Head of caudate nucleus (tissue), 42 donors: ENCODE measurements at places on chromosomes 5 and 9.

DNA sequence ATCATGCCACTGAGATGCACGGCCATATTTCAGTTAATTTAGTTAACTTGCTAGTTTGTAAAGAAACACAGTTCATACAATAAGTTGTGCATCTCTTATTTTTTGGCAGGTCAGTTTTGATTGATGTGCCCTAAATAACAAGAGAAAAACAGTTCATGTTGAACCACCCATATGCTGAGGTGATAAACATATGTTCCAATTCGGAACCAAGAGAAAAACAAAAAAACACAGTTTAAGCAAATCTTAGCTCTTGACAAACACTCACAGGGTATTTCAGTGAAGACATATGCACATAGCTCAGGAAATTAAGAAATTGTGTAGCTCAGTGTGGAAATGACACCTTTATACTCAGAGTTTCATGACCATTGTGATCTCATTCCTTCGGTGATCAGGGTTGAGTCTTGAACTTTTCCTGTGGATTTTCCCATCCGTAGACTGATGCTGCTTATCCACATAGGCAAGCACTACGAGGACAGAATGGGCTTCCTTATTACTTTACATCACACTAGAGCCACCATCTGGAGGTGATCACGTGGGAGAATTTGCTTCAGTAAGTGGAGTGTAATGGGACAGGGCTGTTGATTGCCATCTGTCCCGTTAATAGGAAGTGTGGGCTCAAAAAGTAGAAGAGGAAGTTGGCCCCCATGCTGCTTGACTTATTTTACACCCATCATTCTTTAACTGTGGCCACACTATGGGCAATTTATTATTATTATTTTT lies 773.0 kb downstream of the MTRR start:
- DNase-seq, result no peak

GRCh38 chr5:40780199-40780598 lies 18.0 kb downstream of the PRKAA1 start:
- DNase-seq, result no peak

GRCh38 chr5:6349387-6349786 lies 29.0 kb downstream of the MED10 start:
- no peak for DNase-seq

DNA sequence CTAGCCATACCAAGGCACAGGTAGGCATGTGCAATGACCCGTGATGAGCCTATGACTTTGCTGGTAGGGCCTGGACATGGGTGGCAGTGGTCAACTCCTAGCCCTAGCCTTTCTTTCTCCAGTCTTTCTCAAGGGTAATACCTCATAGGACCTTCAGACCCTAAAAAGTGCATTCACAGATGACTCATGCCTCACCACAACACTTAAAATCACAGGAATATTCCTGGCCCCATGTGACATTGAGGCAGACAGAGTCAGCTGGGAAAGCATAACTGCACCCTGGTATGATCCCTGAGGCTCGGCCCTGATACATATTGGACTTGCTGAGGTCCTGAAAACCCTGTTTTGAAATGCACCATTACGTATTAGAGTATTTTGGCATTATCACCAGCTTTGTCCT lies 449.5 kb downstream of the HINT1 start:
- DNase-seq, result no peak

GRCh38 chr5:17305017-17305416 lies 87.6 kb downstream of the BASP1 start:
- DNase-seq, result no peak

GRCh38 chr9:23477908-23478307 lies 348.1 kb downstream of the ELAVL2 start:
- no peak for DNase-seq

GRCh38 chr9:95572381-95573151 lies 55.8 kb upstream of the PTCH1 start:
- no peak for DNase-seq

DNA sequence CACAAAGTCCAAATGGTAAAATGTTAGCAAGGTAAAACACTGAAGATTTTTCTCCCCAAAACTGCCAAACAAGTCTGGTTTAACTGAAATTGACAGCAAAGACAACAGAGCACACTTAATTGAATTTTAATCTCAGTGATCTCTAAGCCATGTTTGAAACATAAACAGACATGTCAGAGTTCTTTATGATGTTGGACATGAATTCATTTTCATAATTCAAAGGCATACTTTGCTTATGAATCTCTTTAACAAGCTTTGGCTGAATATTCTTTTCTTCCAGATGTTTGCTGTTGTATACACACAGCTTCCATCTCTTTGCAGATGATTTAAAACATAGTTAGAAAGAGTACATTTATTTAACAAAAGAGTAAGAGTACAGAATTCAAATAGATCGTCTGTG lies 509.1 kb downstream of the RAB3C start:
- no peak for DNase-seq

DNA sequence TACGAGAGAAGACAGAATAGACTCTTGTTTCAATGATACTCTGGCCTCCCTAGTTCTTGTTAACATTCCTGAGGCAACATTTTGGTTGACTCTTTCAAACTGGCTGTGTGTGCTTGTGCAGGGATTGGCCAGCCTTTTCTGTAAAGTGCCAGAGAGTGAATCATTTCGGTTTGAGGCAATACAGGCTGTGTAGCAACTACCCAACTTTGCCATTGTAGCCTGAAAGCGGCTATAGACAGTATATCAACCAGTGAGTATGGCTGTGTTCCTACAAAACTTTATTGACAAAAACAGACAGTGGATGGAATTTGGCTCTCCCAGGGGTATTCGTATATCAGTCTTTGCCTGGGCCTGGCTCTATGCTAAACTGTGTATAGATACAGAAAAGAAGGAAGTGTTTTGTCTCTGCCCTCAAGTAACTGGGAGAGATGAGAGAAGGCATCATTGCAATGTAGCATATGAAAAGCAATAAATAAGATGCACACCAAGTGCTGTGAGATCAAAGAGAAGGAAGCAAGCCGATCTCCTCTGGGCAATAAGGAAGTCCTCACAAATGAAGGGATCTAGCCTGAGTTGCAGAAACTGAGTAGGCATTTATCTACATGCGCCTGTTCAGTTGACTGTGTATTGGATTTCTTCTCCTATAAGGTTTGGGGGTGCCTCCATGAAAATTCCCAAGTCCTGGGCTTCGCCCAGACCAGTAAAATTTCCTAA lies 568.0 kb upstream of the KLF4 start:
- no peak for DNase-seq

GRCh38 chr9:127942216-127943010 lies 4.8 kb upstream of the DPM2 start:
- DNase-seq, result peak; percentile 75

DNA sequence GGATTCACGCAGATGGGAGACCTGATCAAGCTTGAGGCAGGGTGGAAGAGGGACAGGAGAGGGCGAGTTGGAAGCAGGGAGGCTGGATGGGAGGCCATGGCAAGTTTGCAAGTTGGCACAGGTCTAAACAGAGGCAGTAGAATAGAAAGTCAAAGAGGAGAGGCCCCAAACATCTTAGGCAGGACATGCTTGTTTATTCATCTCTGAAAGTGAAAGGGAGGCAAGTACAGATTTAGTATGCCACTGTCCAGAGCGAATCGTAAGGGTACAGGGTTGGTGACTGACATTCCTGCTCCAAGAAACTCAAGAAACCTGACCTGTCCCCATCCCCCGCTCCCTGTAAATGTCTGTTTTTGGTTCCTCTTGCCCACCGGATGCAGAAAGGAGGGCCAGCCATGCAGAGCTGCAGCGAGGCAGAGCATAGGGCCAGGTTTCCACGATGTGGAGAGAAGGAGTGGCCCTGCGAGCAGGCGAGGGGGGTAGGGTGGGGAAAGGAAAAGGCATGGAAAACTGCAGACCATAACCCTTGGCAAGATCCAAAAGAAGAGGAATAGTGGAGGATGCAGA lies 96.2 kb upstream of the BOD1 start:
- DNase-seq, result no peak

DNA sequence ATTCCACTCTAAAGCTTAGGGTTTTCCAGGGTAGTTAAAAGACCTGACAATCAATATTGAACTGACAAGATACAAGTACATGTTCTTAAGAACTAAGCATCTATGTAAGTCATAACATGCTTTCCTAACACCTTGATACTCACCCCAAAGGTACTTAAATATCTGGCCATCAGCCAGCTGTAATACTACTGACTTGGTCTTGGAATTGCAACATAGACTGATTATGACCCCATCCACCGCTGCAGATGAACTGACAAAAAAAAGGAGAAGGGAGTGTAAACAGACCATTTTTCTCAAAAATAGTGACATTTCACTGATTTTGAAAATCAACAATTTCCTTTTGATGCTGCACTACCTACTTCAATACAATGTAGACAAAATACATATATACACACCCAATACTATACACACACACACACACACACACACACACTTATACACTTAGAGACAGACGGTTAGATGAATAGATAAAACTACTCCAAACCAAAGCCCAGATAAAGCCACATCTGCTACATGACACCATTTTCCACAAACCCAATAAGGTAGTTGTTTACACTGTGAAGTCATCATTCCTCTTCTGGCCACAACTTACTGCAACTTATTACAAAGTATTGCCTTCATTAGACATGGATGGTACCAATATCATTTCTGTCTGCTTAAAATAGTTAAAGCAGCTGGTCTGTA lies 30.4 kb downstream of the ELP1 start:
- no peak for DNase-seq

DNA sequence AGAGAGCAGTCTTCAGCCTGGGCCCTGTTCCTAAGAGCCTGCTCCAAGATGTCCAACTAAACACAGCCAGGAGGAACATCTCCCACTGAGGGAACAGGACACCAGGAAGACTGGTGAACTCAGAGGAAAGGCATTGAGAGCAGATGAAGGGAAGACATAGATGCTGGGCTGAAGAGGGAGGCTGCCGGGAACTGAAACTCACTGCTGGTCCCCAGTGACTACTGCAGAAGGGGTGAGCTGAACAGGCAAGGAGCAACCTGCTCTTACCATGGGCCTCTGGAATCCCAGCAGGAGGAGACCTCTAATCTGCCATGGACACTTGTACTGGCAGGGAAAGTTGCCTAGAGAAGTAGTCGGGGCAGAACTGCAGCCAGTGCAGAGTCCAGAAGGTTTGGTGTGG lies 95.7 kb downstream of the TRPM3 start:
- no peak for DNase-seq

- no peak for DNase-seq
Observed at GRCh38 chr9:136659861-136660784, 2.6 kb upstream of the EGFL7 start.
